ENCODE measurements at places on chromosomes 16 and 17.

- DNase-seq, result no peak
These were observed 32.5 kb upstream of the CDH11 start for GRCh38 chr16:65154321-65154720.

DNA sequence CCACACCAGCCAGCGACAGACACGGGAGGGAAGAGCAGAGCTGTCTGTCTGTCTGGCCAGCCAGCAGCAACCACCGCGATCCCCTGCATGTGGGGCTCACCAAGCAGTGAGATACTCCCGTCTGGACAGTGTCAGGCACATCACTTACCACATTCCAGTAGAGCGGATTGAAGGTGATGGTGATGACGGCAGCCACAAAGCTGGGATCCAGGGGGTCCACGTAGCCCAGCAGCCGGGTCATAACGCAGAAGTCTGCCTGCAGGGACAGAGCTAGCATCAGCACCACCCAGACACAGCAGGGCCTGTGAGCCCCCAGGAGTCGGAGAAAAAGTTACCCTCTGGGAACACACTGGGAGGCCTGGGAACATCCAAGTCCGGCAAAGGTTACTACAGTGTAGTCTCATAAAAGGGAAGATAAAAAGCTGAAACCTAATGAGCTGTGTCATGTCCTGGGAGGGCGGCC, 14.7 kb downstream of the PEMT start:
- DNase-seq, result no peak

DNA sequence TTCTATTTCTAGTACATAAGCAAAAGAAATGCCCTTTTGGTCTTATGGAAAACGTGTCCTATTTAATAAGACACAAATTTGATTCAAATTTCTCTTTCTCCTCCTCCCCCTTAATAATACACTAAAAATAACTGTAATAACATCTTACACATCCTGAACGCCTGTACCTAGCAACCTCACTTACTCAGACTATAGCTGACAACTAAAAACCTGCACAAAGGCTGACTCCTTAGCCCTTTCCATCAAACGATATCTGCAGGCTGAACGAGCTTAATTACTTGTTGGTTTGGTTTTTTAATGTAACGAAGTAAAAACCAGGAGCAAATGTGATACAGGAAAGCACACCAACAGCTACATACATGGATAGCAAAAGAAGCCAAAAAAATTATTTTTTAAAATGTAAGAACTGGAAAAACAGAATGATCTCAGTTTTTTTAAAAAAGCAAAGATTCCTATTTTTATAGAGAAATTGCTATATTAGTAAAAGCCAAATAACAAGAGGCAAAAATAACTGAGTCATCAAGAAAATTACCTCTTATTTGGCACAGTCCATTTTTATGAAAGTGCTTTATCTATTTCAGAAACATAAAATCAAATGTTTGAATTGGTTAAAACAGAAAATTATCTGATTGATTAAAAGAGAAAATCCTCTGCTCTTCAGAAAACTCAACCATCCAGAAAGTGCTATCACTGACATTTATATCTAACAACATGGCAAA, 23.5 kb downstream of the ADCY9 start:
- no peak for DNase-seq

GRCh38 chr17:29504711-29505110, 62.1 kb downstream of the ABHD15 start:
- DNase-seq, result no peak

DNA sequence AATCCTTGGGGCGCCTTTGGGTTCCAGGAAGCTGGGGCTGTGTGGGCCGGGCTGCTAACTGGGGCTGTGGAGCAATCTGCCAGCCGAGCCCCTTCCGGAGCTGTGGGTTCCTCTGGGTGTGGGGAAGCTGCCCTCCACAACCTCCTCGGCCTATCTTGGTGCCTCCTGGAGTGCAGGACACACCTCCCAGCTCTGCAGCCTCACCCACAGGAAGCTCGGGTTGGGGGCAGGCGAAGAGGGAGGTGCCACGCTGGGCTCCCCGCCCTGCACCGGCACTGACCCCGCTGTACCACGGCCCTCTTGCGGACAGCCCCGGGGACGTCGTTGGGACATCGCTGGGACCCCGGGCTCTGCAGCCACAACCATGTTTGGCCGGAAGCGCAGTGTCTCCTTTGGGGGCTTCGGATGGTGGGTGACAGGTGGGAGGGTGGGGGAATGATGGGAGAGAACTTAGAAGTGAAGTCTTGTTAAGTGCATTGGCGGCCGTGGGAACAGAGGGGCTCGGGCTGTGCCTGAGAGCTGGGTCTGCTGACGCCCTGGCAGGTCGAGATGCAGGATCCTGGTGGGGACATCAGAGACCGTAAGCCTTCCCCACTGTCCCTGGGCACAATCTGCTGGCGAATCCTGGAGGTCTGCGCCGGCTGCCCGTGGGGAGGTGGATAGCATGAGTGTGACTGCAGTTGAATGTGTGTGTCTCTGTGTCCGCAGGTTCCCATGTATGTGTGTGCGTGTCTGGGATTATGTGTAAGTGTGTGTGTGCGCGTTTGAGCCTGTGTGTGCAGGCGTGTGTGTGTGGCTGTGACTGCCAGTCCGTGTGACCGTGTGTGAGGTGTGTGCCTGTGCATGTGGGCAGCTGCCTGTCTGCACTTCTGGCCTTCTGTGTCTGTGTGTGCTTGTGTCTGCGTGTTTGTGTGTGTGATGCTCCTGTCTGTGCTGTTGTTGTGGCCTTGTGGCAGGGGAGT, at the start of gene RAP1GAP2:
Gene RAP1GAP2 (plus strand): TSS at position 275 of the 962 bp plus-strand sequence. CDS start 90 bp downstream, at position 365.
- DNase-seq, result no peak
